ENCODE measurements at places on chromosomes 6 and 20.

DNA sequence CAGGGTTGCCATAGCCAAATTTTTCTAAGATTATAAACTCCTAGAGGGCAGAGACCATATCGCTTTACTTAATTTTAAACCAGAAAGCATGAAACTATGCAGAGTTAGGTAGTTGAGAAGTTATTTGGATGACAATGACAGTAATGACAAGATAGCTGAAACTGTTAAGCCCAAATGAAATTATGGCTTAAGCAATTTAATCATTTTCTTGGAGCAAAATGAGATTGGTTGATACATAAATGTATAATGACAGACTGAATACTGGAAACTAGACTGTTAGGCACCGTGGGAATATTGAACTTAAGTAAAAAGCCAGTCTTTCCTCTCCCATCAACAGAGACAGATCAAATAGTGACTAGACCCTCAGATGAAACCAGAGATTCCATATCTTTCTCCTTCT lies 670.3 kb upstream of the NRSN1 start:
- DNase-seq = no peak

- DNase-seq = no peak
Observed at GRCh38 chr20:37904008-37904642, 1.2 kb downstream of the VSTM2L start.

- no peak for DNase-seq
Observed at GRCh38 chr6:159033160-159034049, 11.4 kb downstream of the TAGAP start.

DNA sequence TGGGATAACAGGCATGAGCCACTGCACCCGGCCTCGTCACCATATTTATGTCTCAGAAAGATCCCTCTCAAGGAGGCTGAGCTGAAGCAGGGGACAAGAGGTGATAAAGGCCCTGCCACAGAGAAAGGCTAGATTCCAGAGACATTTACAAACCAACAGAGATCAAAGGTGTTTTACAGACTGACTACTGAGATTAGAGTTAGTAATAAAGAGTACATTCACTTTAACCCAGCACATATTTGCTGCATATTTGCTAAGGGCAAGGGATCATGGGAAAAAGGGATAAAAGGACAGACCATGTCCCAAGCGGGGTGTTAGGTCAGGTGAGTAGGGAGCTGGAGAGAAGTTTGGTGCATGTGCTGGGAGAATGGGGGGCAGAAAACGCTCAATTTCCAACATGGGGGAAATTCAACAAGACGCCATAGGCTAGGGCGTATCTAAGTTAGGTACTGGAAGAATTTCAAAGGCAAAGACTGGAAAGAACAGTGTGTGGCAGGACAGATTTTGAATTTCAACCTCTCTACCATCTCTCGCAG lies 43.8 kb upstream of the SEC63 start:
- no peak for DNase-seq

- no peak for DNase-seq
Observed at GRCh38 chr6:85672050-85672449, 29.4 kb upstream of the SYNCRIP start.

- DNase-seq = no peak
Observed at GRCh38 chr6:121630716-121631115, 195.3 kb downstream of the GJA1 start.

Data from NCI-H345 (cell line).